ENCODE measurements at places on chromosomes 7 and 10.
A peak's percentile ranks its signal among the peaks of the same experiment; 100 is the strongest.

- DNase-seq: no peak
These were observed 118.9 kb downstream of the PPP1R3A start for GRCh38 chr7:113799896-113800295.

- no peak for DNase-seq
These were observed 1.1 kb downstream of the EPHA1 start for GRCh38 chr7:143407287-143408251.

DNA sequence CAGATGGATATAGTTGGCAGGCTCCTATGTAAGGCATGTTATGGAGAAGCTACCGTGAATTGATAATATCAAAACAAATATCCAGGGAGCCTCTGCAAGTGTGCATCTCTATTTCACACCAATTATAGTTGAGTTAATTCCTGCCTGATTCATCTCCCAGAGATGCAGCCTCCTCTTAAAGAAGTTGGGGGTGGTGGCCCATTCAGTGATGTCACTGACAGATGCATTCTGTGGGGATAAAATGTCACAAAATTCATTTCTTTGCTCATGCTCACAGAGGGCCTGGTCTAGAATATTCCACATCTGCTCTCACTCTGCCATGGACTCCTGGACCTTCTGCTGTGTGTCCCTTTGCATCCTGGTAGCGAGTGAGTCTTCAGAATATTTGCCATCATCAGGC lies 189.1 kb upstream of the PRSS1 start:
- no peak for DNase-seq

GRCh38 chr10:76558586-76558985 lies 1079.0 kb downstream of the KCNMA1 start:
- DNase-seq: no peak

- DNase-seq: peak; percentile 14
These were observed 67.8 kb downstream of the TBX20 start for GRCh38 chr7:35185908-35186731.

DNA sequence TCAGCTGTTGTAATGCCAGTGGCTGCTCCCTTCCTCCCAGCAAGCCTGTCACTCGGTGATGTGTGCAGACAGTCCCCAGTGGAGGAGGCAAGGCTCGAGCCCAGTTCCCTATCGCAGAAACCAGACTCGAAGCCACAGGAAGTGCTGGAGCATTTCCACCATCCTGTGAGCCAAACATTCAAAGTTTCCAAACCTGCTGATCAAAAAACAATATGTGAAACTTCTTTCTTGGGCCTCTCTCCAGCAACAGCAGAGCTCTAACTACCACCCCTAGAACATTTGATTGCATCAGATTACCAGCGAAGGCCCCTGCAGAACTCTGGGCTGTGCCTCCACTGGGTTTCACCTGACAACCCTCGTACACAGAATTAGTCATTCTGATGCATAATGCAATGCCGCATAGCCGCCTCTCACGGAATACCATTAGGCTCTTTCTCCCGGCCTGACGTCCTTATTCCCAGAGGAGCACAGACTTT lies 94.0 kb downstream of the ELMO1 start:
- DNase-seq: no peak

GRCh38 chr10:74123081-74123480 lies 27.5 kb downstream of the AP3M1 start:
- no peak for DNase-seq

GRCh38 chr10:7337431-7338171 lies 73.2 kb downstream of the SFMBT2 start:
- DNase-seq: no peak

- DNase-seq: no peak
These were observed 546.4 kb upstream of the FZD8 start for GRCh38 chr10:36188461-36188860.

- no peak for DNase-seq
These were observed 14.8 kb downstream of the PDAP1 start for GRCh38 chr7:99393355-99394187.

- no peak for DNase-seq
These were observed 11.8 kb upstream of the MIOS start for GRCh38 chr7:7554649-7555575.

- DNase-seq: no peak
These were observed 4.5 kb upstream of the DNMBP start for GRCh38 chr10:100014071-100014762.

GRCh38 chr7:74280985-74281384 lies 8.2 kb upstream of the CLIP2 start:
- no peak for DNase-seq

GRCh38 chr7:44438816-44439215 lies 51.6 kb downstream of the NUDCD3 start:
- DNase-seq: no peak

DNA sequence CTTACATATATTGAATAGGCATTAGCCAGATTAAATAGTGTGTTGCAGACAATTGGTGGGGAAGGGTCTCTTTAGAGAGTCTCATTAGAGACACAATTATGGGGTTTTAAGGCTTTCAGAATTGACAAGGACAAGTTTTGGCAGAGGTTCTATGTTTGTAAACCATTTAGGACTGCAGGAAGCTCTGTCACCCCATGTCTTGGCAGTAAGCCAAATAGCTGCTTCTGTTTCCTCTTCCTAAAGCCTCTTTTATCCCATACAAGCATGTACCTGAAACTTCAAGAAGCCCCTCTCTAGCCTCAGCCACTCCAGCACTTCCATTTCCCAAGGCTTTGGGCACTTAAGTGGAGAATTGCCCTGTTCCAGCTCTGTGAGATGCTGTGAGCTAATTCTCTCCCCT lies 21.8 kb upstream of the LRRC4 start:
- DNase-seq: no peak

DNA sequence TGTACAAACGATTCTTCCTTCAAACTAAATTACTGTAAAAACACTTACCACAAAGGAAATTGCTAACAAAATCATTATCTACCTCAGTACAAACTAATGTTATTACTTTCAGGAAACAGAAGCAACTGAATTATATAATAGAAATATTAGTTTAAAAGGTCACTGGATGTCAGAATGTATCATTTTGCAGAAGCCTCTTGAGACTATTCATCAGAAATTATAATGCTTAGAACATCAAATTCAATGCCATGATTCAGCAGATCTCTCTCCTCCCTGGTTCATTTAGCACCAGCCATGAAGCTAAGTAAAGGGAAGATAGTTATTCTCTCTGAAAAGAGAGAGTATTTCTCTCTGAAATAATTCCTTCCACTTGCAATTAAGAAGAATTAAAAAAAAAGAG lies 223.3 kb downstream of the IMMP2L start:
- DNase-seq: no peak

- DNase-seq: no peak
These were observed 2.9 kb upstream of the SGPL1 start for GRCh38 chr10:70812814-70813213.

DNA sequence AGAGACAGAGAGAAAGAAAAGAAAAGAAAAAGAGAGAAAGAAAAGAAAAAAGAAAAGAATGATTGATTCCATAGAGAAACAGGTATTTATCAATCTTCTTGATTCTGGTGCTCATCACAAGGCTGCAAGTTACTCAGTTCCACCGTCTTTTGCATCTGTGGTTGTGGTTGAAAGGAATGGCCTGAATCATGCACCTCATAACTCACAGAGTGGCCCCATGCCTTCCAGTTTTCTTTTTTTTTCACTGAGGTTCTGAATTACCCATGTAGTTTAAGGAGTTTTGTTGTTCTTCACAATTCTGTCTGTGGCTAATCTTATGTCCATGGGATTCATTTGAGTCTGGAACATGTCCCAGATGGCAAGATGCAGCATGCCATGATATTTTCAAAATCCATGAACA lies 156.0 kb downstream of the ZNF33B start:
- no peak for DNase-seq

DNA sequence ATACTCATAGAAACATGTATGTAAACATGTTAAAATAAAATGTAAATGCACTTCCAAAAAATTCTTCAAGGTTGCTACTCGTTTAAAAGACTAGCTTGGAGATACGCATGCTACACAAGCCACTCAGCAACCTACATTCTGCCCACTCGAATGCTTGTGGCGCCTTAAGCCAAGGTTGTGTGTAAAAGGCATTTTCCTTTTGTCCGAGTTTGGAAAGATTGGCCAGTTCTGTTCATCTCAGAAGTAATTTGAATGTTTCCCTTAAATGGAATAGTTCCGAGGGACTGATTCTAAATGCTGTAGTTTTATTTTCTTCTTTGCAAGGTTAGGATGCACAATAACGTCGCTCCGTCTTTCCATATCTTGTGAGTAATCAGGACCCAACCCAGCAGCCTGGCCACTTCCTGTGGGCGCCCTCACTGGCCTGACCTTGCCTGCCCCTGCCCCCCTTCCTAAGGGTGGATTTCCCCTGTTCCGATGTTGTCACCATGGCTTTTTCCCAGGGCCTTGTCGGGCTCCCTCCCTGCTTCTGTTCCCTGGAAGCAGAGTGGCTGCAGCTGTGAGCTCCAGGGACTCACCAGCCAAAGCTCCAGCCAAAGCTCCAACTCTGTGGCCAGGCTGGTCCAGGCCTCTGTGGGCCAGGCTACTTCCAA lies 70.6 kb downstream of the PTPRE start:
- DNase-seq: no peak

DNA sequence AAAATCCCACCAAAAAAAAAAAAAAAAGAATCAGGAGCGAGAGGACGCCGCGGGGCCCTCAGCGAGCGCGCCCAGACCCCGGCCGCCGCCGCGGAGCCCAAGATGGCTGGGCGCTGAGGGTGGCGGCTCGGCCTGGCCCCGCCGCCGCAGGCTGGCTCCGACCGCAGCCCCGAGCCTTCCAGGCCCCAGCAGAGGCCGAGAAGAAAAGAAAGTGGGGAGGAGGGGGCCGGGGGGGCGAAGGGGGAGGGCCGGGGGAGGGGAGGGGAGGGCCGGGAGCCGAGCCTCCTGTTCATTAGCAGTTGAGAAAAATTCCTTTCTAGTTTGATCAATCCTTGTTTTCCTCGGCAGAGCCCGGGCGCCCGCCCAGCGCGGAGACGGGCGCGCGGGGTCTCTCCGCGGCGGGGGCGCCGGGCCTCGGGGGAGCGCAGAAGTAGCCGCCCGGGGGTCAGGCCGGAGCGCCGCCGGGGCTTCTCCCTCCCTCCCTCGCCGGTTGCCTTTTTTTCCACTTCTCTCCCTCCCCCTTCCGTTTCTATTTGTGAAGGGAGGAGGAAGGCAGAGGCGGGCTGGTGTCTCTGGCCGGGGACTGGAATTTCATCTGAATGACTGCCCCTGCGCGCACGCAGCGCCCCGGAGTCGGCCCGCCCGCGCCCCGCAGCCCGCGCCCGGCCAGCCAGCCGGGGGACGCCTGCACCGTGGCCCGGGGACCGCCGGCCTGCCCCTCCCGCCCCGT lies 778 bp upstream of the TRIM8 start:
- peak; percentile 52 for DNase-seq

DNA sequence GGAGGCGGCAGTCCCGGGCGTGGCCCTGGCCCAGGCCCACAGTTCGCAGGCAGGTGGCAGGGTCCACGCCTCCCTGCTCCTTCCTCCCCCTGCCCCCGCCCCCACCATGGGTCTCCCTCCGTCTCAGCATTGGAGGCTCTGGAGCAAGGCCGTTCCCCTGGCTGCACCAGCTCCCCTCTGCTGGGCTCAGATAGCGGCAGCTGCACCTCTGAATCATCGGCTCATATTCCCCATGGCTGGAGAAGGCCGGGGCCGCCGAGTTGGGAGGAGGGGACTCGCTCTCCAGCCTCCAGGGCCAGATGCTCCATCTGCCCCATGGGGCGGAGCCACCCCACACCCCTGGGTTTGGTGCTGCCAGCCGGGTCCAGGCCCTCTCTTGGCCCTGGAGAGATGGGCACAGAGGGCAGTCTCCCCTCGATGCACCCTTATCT lies 145.0 kb downstream of the ELFN1 start:
- DNase-seq: no peak

DNA sequence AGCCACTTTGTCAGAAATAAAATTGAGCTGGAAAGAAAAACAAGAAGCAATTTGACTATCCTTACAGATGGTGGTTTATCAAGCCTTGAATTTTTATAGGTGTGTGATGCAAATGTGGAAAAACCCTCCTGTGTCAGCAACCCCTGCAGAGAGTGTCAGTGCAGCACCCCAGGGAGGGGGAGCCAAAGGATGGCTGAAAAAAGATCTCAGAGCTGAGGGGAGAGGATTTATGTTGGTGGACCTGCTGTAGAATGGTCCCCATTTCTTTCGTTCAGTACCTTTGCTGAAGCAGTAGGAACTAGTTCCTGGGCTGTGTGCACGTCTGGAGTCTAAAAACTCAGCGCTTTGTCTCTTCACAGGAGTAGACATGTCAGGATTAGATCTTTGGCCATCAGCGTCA lies 239.0 kb downstream of the PHTF2 start:
- DNase-seq: no peak
